ENCODE measurements at places on chromosomes 3 and 15. TPM values are rescaled to one million over a fixed set of nuclear protein-coding genes. Genes with fewer than 3 reads are reported as not detected.
A peak's percentile ranks its signal among the peaks of the same experiment; 100 is the strongest.

GRCh38 chr3:71104121-71104541 lies 479.4 kb downstream of the FOXP1 start:
- no peak for DNase-seq

DNA sequence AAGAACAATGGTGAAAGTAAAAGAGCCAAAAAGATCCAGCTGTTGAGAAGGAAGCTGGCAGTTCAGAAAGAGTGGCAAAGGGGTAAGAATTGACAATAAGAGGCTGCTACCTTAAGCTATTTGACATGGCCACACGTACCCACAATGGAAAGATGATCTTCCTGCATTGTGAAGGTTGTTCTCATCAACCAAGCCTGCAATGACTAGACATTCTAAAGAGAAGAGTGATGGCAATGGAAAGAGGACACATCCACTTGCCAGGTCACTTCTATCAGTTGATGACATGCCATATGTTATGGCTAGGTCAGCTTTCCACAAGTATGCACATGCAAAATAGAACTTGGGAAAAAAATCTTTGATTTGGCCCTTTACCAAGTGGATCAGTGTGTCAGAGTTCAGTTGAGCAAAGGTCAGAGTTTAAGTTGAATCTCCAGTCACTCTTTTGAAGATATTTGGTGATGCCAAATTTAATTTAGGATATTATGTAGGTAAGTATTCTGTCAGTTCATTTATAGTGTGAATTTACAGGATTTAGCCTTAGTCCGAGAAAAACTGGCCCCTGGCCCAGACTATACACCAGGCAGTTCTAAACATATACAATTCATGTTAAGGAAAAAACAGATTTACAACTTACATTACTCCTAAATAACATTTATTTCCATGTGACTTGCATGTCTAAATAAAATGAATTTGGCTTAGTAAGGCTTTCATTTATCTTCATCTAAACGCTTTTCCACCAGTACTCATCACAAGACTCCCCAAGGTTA lies 104.9 kb upstream of the FLNB start:
- no peak for DNase-seq

- no peak for DNase-seq
These were observed 447.2 kb downstream of the SHQ1 start for GRCh38 chr3:72401005-72401545.

GRCh38 chr15:31499236-31499952 lies 172.8 kb downstream of the KLF13 start:
- DNase-seq = peak; percentile 11

GRCh38 chr15:72934921-72935320 lies 117.3 kb upstream of the NEO1 start:
- DNase-seq = no peak

- no peak for DNase-seq
These were observed 67.2 kb downstream of the PEX5L start for GRCh38 chr3:179969525-179969924.

DNA sequence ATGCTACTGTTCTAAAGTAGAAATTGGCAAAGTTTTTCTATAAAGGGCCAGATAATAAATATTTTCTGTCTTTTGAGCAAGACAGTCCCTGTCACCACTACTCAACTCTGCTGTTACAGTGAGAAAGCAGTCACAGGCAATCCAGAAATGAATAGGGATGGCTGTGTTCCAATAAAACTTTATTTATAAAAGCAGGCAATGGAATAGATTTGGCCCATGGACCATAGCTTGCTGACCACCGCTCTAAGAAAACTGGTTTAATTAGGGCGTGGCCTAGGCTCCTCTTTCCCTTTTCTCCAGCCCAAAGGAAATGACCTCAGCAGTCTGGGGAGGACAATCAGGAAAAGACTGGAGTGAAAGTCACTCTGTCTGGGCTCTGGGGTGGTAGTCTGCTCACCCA lies 183.8 kb downstream of the MEGF11 start:
- no peak for DNase-seq

- no peak for DNase-seq
These were observed 29.7 kb upstream of the IREB2 start for GRCh38 chr15:78408355-78408640.

GRCh38 chr3:4045756-4046155 lies 246.5 kb downstream of the LRRN1 start:
- no peak for DNase-seq

DNA sequence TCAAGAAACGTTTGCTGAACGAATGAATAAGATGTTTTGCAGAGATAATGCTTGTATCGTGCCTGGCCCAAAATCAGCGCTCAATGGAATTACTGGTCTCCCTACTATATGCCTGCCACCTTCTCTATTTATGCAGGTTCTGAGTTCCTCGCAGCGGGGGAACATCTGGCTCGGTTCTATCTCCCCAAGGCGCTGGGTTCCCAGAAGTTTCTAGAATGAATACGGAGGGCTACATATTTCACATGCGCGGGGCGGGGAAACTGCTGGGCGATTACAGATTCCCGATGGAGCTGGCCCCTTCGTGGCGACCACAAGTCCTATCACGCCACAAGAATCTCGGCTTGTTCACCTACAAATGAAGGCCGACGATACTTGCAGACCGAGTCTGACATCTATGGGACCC lies 411 bp upstream of the EIF2B5 start:
- no peak for DNase-seq

DNA sequence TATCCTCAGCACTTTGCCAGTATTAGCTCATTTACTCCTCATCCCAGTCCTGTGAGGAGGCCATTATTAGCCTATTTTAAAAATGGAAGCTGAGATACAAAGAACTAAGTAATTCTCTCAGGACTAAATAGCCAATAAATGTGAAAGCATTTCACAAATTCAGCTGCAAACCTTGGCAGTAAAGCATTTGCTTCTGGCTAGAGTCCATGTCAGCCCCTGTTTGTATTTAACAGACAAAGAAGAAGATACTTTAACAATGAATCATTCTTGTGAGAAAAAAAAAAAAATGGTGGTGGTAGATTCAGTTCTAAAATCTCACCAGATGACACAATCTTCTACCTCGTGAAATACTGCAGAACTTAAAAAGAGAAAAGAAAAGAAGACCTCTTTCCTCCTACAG lies 85.0 kb upstream of the CNTN6 start:
- no peak for DNase-seq

GRCh38 chr15:78052545-78052944 lies 25.0 kb downstream of the TBC1D2B start:
- DNase-seq = peak; percentile 20

DNA sequence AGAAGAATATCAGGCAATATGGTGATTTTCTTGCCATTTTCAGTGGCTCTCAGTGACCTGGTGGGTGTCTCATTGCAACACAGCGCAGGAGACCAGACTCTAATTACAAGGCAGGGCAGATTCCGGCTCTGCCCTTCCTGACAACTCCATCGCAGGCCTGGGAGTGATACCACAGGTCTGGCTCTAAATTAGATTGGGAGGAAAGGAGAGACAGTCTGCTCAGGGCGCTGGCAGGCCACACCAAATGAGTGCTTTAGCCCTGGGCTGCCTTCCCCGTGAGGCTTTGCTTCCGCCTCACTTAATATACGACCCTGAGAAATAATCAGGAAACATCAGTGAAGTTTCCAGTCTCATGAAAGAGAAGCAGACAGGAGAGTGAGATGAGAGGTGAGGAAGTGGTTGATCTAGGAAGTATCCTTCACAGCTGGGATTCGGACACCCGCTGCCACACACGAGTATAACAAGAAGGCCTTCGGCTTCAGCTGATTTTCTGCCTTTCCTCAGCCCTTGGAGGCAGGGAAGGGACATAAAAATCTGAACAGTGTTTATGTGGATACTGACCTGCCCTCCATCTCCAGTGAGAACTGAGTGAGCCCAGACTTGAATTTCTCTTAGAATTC lies 73.7 kb upstream of the PROK2 start:
- no peak for DNase-seq

- DNase-seq = no peak
These were observed 24.5 kb upstream of the TRAK1 start for GRCh38 chr3:42066516-42067181.

- DNase-seq = peak; percentile 43
These were observed 281.9 kb upstream of the ONECUT1 start for GRCh38 chr15:53072077-53072476.

DNA sequence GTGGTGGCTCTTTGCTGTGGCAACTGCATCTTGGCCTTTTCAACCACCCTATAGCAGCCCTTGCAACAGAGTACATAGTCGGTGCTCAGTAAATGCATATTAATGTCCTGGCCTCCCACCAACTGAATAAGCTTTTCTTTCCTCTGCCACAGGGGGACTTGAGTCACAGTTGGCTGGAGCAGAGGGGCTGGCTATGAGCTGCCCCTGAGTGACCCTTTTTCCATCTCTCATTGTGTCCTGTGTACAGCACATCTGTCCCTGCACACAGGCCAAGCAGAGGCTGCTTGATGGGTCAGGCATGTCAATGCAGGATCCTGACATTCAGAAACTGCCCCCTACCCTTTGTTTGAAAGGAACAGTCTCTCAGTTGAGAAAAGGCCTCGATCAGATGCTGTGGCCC lies 22.4 kb downstream of the SPSB4 start:
- no peak for DNase-seq

GRCh38 chr3:77605865-77606264 lies 566.0 kb downstream of the ROBO2 start:
- DNase-seq = no peak

- DNase-seq = no peak
These were observed 2.8 kb upstream of the SSUH2 start for GRCh38 chr3:8647137-8647985.

- DNase-seq = no peak
These were observed 11.6 kb downstream of the PSMD6 start for GRCh38 chr3:64011685-64012084.

GRCh38 chr3:149487598-149488197 lies 13.2 kb downstream of the TM4SF4 start:
- peak; percentile 43 for DNase-seq

- no peak for DNase-seq
These were observed 110.2 kb downstream of the ST8SIA2 start for GRCh38 chr15:92503889-92504288.

- DNase-seq = no peak
These were observed 159.8 kb upstream of the NUDT16 start for GRCh38 chr3:131221731-131222130.

DNA sequence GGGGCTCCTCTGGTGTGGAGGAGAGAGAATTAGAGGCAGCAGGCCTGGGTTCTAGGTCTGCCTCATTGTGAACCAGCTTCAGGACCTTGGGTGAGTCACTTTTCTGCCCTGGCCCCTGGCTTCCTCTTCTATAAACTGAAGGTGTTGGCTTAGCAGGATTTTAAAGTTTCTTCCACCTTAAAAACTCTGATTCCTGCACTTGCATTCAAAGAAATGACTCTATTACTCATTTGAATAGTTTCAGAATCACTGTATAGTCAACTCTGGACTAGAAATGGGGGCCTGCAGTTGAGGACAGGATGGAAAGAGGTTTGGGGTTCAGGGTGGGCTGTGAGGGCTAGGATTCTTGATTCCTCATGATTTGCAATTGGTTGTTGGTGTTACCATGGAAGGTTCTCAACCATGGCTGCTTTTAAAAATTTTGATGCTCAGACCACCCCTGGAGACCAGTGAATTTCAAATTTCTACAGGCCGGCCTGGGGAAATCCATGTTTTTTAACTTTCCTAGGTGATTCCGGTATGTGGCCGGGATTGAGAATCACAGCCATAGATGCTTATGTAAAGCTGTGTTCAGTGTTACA lies 19.9 kb downstream of the SMAD3 start:
- DNase-seq = peak; percentile 62

DNA sequence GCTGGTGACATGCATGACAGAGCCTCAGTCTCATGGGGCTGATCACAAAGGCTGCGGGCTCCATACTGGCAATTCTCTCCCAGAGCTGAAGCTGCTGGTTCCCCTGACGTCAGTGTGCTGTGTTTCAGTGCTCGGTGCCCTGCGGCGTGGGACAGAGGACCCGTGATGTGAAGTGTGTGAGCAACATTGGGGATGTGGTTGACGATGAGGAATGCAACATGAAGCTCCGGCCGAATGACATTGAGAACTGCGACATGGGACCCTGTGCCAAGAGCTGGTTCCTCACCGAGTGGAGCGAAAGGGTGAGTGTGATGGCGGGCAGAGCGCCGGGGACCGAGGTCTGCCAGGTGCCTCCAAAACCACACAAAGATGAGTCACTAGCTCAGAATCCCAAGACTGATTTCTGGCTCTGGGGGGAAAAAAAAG lies 62.0 kb upstream of the NR2E3 start:
- DNase-seq = no peak

DNA sequence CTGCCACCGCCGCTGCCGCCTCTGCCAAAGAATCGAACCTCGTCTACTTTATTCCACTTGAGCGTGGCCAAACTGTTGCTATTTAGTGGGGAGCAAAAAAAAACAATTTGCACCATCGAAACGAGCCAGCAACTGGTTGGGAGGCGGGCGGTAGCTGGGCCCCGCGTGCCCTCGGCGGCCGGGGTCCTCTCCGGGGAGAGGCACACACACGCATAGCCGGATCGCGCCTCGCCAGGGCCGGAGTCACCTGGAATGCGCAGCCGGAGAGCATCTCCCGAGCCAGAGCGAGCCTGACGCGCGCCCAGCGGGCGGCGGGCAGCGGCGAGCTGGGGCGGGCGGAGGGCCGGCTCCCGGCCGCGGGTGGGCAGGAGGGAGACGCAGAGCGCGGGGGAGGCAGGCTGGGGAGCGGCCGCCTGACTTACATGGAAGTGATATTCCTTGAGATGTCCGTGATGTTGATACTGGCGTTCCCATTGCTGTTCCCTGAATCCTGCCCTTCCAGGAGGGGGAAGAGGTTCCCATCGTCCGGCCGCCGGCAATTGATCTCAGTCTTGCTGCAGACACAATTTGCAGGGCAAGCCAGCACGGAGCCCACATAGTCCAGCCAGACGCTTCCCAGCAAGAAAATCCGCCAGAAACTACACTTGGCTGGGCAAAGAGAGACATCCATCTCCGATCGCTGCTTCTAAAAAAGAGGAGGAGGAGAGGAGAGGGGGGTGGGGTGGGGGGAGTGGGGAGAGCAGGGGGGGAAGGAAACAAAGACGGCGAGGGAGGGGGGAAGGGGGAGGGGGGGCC lies 858 bp downstream of the NTRK3 start:
- no peak for DNase-seq

- DNase-seq = no peak
These were observed 81.2 kb downstream of the PLCH1 start for GRCh38 chr3:155663467-155664212.

The SLC7A14 gene
- not detected for total RNA-seq

The ENTPD3 gene
- total RNA-seq = not detected

The DRD3 gene
- not detected for total RNA-seq

The DOCK3 gene
- total RNA-seq = 3.2 TPM

The CA12 gene
- not detected for total RNA-seq

The KLHL24 gene
- 8.0 TPM for total RNA-seq

The TMEM108 gene
- total RNA-seq = not detected

The ZNF501 gene
- total RNA-seq = 2.9 TPM

The GRK7 gene
- total RNA-seq = not detected

The NR2E3 gene
- total RNA-seq = not detected

The GPX1 gene
- 115 TPM for total RNA-seq

The XYLB gene
- 5.3 TPM for total RNA-seq

The LRRN1 gene
- 1.4 TPM for total RNA-seq

The TRIP4 gene
- 22.3 TPM for total RNA-seq

The PRSS50 gene
- not detected for total RNA-seq

The IL5RA gene
- total RNA-seq = not detected

The TEX9 gene
- 0.60 TPM for total RNA-seq

All from activated CD8-positive, alpha-beta T cell treated with anti-CD3 and anti-CD28 coated beads, Interleukin-2, amount 10 ng/mL, durations not matched to agents 7 days and 5 days (primary cell).